ENCODE measurements at places on chromosomes 2 and 18. TPM values are rescaled to one million over a fixed set of nuclear protein-coding genes. Genes with fewer than 3 reads are reported as not detected.

Gene KLHL41
- total RNA-seq = 0.37 TPM

Gene CNNM4
- 16.9 TPM for total RNA-seq

Gene GPR55
- total RNA-seq = not detected

Gene LPIN2
- total RNA-seq = 15.8 TPM

Gene RASGRP3
- 1.1 TPM for total RNA-seq

Gene SCN1A
- not detected for total RNA-seq

Gene MARCHF4
- total RNA-seq = 45.6 TPM

Gene SLC9A4
- not detected for total RNA-seq

Gene RGPD3
- 0.20 TPM for total RNA-seq

Gene SETBP1
- total RNA-seq = 0.51 TPM

Gene FAM117B
- 1.9 TPM for total RNA-seq

Gene CPO
- total RNA-seq = not detected

Gene SIGLEC15
- 0.09 TPM for total RNA-seq

Gene SERPINB4
- 0.14 TPM for total RNA-seq
